NCI-H146 (cell line): ENCODE measurements at places on chromosomes 2 and 18.

- DNase-seq = no peak
These were observed 9.8 kb downstream of the BOLA3 start for GRCh38 chr2:74137651-74138599.

DNA sequence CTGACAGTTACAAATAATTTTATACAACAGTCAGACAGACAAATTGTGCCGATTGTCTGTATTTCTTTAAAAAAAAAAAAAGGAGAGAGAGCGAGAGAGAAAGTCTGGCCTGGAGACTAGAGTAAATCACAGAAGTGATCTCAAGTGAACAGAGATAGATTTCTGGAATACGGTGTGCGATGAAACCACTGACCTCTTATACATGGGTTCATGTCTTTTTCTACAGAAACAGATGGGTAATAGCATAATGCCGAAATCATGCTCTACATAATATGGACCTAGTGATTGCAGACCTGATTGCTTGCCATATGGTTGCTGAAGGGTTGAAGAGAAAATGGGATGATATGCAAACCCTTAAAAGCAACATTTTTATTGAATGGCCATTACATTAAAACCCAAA is 403.3 kb upstream of the FANCL start:
- no peak for DNase-seq

GRCh38 chr2:120502761-120503160 is 156.8 kb downstream of the INHBB start:
- DNase-seq = no peak

GRCh38 chr18:8433323-8433722 is 175.9 kb upstream of the RAB12 start:
- no peak for DNase-seq

DNA sequence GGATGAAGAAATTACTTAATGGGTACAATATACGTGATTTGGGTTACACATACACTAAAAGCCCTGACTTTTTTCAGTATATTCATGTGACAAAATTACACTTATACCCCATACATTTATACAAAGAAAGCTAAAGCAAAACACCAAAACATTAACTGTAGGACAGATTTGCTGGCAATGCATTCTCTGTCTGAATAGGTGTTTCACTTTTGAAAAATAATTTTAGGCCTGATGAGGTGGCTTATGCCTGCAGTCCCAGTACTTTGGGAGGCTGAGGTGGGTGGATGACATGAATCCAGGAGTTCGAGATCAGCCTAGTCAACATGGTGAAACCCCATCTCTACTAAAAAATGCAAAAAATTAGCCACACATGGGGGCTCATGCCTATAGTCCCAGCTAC is 301.5 kb upstream of the FAM98A start:
- no peak for DNase-seq

- DNase-seq = no peak
These were observed 736.6 kb downstream of the CBLN2 start for GRCh38 chr18:71807586-71807985.

- DNase-seq = no peak
These were observed 1.6 kb downstream of the NCOA1 start for GRCh38 chr2:24492421-24493279.

DNA sequence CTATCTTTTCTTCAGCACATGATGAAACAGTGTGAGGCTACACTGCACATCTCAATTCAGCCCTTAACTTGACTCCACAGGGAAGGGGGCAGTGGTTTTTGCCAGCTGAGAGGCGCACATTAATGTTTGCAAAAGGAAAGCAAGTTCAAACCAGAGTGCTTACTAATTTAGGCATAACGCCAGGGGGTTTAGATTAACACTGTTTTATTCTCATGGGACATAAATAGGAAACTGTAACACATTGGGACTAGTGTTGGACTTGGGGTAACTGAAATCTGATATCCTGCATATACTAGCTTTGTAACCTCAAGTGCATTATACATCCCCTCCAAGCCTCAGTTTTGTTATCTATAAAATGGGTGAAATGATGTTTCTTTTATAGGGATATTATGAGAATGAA is 821.2 kb upstream of the ID2 start:
- peak; percentile 13 for DNase-seq

GRCh38 chr2:150806336-150806735 is 318.9 kb upstream of the RND3 start:
- no peak for DNase-seq

- no peak for DNase-seq
These were observed 38.5 kb upstream of the LAPTM4A start for GRCh38 chr2:20089715-20090464.

- no peak for DNase-seq
These were observed 200.3 kb upstream of the ACVR2A start for GRCh38 chr2:147644491-147644890.

- DNase-seq = no peak
These were observed 77.2 kb downstream of the ACKR3 start for GRCh38 chr2:236646871-236647270.

DNA sequence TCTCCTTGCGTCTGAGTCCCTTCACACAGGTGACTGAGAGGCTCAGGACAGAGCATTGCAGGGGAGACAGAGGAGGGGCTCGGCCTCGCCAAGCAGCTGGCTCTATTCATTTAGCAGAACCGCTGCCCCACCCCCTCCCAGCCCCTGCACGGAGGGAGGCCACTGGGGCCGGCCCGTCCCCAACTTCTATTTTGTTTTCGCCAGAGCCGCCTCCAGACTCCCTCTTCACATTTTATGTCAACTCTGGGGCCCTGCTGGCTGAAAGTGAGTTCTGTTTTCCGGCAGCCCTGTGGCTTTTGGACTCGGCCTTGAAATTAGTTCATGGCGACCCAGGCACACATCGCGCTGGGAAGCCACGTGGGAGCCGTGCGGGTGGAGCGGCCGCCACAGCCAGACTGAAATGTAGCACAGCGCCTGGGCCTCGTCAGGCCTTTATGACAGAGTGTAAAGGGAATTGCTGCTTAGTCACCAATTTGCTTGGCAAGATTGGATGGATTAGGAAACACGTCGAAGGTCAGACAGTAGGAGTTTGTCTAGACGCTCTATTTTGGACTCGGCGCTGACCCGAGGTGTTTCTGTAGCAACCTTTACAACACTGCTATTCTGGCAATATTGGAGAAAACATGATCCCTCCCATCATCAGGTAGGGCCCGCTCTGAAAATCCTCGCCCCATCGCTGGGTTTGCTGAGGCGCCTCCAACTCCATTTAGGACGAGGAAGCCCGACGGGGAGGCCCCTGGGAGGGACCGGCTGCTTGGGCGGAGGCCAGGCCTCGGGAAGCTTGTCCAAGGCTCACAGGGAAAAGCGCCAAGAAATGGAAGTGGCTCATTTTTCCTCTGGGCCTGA is 90.7 kb upstream of the CTDP1 start:
- no peak for DNase-seq

DNA sequence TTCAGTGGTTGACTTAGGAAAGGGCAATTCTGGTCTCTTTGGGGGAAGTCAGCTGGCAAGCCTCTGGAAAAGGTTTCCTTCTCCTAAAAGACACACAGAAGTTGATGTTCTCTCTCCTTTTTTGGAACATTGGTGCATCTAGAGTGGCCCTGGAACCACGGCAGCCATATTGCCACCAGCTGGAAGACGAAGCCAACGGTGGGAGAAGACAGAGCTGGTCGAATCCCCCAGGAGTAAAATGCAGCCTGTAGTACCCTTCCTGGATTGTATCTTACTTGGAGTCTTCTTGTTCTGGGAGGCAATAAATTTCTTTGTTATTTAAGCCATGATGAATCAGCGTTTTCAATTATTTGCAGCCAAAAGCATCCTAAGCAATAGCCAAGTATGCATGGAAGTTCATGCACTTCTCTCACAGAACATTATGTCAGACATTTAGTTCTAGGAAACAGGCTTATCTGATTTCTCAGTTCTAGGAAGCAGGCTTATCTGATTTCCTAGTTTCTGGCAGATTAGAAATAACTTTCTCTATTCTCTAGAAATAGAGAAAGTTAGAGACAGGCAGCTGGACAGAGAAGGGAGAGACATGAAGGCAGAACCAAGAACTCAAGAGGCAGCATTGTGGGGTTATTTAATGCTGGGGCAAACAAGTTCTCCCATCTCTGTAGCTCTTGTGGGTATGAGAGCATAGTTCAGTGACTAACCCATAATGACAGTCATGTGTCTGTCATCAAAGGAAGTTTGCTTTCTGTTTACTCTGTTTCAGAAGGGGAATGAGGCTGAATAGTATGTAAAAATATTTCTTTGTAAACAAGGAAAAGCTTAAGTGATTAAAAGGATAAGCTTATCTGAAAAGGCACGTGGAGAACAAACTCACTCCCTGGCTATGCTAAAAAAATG is 40.5 kb upstream of the NABP1 start:
- no peak for DNase-seq

- DNase-seq = no peak
These were observed 480.9 kb downstream of the TSN start for GRCh38 chr2:122236152-122236874.
